Sciatic nerve (tissue), 2 donors: ENCODE measurements at places on chromosomes 2 and 18. TPM values are rescaled to one million over a fixed set of nuclear protein-coding genes. Genes with fewer than 3 reads are reported as not detected.

DNA sequence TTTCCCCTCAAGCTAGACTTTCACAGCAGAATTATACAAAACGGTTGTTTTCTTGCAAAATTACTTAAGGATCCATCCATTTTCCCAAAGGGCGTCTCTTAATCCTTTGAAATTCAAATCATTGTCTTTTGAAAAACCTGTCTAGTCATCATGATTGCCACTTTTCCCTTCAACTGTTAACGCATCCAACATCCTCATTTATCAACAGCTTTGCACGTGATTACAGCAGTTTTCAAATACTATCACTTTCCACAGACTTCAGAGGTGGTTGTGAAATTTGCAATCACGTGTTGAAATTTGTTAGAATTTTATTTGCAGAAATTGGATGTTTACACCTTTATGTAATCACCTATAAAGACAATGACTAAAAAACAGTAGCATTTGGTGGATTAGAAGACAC, 304.4 kb upstream of the SLC39A10 start:
- DNase-seq, result no peak

DNA sequence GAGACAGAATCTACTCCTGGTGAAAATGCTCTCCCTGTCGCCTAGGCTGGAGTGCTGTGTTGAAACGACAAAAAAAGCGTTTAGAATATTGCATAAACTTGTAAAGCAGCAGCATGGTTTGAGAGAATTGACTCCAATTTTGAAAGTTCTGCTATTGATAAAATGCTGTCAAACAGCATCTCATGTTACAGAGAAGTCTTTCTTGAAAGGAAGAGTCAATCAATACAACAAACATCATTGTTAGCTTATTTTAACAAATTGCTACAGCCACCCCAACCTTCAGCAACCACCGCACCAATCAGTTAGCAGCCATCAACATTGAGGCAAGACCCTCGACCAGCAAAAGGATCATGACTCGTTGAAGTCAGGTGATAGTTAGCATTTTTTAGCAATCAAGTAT, 6.9 kb downstream of the C2orf76 start:
- no peak for DNase-seq

Gene INHA
- total RNA-seq, result 0.53 TPM

Gene DCAF17
- total RNA-seq, result 24.0 TPM

Gene SCN7A
- 109 TPM for total RNA-seq

DNA sequence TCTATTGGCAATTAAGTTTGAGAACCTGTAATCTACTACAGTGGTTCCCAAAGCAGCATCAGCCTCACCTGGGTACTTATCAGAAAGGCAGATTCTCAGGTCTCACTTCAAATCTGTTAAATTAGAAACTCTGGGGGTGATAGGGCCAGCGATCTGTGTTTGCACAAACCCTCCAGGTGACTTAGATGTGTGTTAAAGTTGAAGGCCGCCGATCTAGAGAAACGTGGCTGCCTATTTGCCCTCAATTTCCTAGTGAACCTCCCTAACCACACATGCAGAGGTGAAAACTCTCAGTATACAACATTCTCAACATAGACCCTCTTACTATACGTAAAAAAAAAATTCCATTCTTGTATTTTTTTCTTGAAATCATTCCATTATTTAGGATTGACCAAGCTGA, 14.2 kb downstream of the KLHL41 start:
- no peak for DNase-seq

Gene PAX8
- 1.2 TPM for total RNA-seq

DNA sequence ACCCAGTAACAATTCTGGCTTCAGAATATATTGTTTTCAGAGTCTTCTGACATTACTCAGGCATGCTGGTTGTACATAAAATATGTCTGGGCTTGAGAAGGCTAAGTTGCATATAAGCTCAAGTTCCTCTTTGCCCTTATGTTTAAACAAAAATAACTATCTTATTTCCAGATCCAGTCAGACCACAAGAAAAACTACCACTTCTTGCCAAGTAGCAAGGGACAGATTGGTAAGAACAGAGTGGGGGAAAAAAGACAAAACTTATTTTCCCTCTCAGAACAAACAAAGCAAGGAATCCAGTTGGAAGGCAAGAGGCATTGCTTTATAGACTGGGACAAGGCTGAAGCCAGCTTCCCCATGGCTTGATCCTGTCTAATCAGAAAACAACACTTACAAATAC, 1036.7 kb upstream of the CELF4 start:
- no peak for DNase-seq
